ENCODE measurements at places on chromosomes 2 and 18.

GRCh38 chr2:95040426-95040825 is 14.9 kb downstream of the MAL start:
- no peak for DNase-seq

DNA sequence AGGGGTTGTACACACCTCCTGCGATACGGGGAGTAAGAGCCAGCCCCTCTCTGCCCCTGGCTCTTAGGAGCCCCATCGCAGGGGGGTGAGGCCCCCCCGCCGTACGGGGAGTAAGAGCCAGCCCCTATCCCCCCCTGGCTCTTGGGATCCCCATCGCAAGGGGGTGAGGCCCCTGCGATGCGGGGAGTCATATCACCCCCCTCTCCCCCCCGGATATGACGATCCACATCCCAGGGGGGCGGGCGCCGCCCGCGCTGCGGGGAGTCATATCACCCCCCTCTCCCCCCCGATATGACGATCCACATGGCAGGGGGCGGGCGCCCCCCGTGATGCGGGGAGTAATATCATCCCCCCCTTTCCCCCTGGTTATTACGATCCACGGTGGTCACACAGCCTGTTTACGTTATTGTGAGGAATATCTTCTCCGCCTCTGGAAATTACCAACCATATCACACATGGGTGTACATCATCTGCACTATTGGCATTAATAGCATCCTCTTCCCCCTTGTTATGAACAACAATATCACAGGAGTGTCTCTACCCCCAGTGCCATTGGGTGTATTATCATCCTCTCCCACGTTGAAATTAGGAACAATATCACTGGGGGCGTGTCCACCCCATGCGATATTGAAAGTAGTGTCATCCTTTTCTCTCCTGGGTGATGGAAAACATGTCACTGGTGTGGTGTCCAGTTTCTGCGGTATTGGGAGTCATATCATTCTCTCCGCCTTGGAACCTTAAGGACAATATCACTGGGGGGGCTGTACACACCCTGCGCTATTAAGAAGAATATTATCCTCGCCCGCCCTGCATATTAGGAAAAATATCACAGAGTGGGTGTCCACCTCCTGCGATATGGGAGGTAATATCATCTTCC is 24.7 kb upstream of the NAGK start:
- no peak for DNase-seq

GRCh38 chr2:38074058-38074763 is 1.7 kb downstream of the CYP1B1 start:
- DNase-seq, result no peak

DNA sequence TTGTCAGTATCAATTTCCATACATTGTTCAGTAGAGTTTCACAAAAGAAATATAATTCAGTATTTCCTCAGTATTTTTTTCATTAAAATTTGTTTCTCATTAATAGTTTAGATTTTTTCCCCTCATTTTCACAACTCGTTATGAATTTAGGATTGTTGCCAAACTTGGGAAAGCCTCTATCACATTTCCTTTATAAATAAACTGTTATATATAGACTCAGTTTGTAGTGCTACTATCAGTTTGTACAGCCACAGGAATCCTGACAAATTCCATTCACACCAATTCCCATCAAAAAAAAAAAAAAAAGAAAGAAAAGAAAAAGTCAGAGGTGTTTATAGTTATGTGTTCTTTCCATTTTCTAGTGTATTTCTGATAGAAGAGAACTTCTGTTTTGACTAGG is 123.3 kb upstream of the DCC start:
- no peak for DNase-seq

GRCh38 chr18:389658-390357 is 110.7 kb downstream of the COLEC12 start:
- DNase-seq, result no peak

- DNase-seq, result no peak
Measured at GRCh38 chr2:237726401-237726830, 72.2 kb upstream of the RBM44 start.

Measured in CD4-positive, alpha-beta T cell (primary cell).